Calu3 (cell line): ENCODE measurements at places on chromosomes 1 and 21. TPM values are rescaled to one million over a fixed set of nuclear protein-coding genes. Genes with fewer than 3 reads are reported as not detected.

The KRTAP12-2 gene
- total RNA-seq: not detected in 2 replicates

The CYP4Z1 gene
- not detected in 2 replicates for total RNA-seq

The SYT2 gene
- not detected in 2 replicates for total RNA-seq

The CRP gene
- 0.80 and 3.6 TPM in 2 replicates for total RNA-seq

The NT5C1A gene
- total RNA-seq: not detected in 2 replicates

The INSRR gene
- total RNA-seq: not detected in 2 replicates

The SAMD11 gene
- 0.27 and 0.54 TPM in 2 replicates for total RNA-seq

The NTMT2 gene
- not detected in 2 replicates for total RNA-seq

The KRTAP19-3 gene
- total RNA-seq: not detected in 2 replicates

The ANKRD65 gene
- total RNA-seq: not detected in 2 replicates

GRCh38 chr1:232278925-232279324 lies 351.0 kb downstream of the SIPA1L2 start:
- H3K4me3 ChIP-seq: no peak overlapping the region
- H3K27me3 ChIP-seq: no peaks in the 10 kb centered on the region
- no peaks in the 10 kb centered on the region for H3K4me1 ChIP-seq
- H3K36me3 ChIP-seq: no peaks in the 10 kb centered on the region

DNA sequence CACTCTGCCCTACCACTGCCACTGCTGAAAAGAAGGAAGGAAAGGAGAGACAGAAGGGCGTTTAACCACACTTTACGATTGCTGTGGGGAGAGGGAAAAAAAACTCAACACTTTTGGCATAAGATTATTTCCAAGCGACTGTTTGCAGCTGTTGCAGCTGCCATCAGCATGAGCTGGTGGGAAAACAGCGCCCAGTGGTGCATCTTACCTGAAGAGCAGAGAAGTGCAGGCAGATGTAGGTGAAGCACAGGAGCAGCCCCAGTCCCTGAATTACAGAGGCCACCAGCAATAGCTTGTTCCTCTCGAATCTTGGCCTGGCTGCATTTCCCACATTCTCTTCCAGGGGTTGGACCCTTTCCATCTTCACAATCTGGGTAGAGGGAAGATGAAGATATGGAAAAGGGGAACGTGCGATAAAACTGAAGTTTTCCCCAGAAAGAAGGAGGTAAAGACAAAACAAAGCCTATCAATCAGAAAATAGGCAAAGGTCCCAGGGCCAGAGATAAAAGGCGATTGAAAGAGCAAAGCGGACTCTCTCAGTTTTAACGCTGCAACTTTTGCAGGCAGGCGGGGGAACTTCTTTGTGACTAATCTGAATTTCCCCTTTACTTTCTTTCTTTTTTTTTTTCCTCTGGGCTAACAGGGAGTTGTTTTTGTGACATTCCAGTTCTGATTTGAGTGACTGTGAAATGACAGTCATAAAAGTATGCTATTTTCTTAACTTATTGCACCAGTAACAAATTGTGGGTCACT lies at the start of gene TNFSF4:
Gene TNFSF4, minus strand, starts transcription at position 516 of the 753 bp plus-strand sequence. Its CDS starts 155 bp downstream, at position 361.
- no peaks in the 10 kb centered on the region for H3K36me3 ChIP-seq
- no peak within 1 kb of the TSS for H3K4me3 ChIP-seq
- peaks cover 32% of the 10 kb centered on the region for H3K4me1 ChIP-seq
- no peaks in the 10 kb centered on the region for H3K27me3 ChIP-seq
- no peak for DNase-seq

DNA sequence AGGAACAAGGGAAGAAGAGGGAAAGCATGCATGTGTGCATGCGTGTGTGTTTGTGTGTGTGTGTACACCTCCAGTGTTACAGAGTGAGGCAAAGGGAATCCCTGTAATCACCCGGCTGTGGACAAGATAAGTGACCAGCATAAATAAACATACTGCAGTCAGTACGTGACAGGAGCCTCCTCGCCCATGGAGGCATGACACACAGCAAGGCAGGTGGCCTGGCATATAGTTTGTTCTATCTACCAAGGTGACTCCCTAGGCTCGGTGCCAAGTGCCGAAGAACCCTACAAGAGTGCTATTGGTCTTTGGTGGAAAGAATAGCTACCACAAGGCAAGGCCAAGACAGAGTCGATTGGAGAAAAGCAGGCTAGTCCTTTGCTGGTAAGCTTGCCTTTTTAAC lies 31.7 kb upstream of the HEATR1 start:
- H3K27me3 ChIP-seq: peaks cover 9% of the 10 kb centered on the region
- no peaks in the 10 kb centered on the region for H3K4me1 ChIP-seq
- H3K36me3 ChIP-seq: no peaks in the 10 kb centered on the region
- no peak for DNase-seq
- no peak overlapping the region for H3K4me3 ChIP-seq
- no peak overlapping the region for H3K27ac ChIP-seq

DNA sequence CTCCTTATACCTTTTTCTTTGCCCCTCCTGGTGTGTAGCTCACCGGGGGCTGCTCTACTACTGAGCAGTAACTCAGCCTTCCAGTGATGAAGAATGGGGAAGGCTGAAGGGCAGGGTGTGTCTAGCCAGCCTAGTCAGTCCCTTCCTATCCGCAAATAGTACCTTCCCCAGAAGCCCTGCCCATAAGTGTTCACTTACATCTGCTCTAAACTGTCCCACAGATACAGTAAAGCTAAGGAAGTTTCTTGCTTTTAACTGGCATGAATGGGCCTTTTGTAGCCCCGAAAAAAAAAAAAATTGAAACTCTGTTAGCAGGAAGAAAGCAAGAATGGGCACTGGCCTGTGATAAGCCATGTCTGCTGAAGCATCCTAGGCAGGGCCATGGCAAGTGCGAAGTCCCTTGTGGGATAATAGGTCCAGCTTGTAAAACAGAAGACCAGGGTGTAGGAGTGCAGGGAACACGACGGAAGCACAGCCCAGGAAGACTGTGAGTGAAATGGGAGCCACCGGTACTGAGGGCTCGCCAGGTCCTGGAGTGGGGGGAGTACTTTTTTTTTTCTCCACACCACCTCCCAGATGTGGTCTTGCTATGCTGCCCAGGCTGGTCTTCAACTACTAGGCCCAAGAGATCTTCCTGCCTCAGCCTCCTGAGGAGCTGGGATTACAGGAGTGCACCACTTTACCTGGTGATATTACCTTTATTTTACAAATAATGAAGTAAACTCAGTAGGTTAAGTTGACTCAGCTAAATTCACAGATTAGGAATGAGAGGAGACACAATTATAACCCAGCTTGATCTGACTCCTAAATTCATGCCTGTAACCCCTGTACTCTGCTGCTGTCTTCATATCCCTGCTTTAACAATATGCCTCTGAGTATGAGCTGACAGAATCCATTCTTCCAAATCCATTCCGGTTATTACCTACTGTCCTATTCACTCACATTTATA lies 347.5 kb downstream of the SMYD3 start:
- H3K27ac ChIP-seq: no peak overlapping the region
- H3K4me1 ChIP-seq: peaks cover 38% of the 10 kb centered on the region
- no peaks in the 10 kb centered on the region for H3K27me3 ChIP-seq
- peaks cover 5% of the 10 kb centered on the region for H3K36me3 ChIP-seq

DNA sequence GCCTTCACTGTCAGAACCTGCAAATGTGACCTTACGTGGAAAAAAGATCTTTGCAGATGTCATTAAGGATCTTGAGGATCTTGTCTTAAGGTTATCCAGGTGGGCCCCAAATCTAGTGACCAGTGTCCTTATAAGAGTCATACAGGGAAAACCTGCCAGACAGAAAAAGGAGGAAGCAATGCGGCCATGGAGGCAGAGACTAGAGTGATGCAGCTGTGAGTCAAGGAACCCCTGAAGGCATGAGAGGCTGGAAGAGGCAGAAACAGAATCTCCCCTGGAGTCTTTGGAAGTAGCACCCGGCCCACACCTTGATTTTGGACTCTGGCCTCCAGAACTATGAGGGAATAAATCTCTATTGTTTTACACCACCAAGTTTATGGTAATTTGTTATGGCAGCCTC lies 36.5 kb upstream of the DNASE2B start:
- no peak overlapping the region for H3K27ac ChIP-seq
- no peaks in the 10 kb centered on the region for H3K27me3 ChIP-seq
- peaks cover 31% of the 10 kb centered on the region for H3K4me1 ChIP-seq
- H3K4me3 ChIP-seq: no peak overlapping the region

DNA sequence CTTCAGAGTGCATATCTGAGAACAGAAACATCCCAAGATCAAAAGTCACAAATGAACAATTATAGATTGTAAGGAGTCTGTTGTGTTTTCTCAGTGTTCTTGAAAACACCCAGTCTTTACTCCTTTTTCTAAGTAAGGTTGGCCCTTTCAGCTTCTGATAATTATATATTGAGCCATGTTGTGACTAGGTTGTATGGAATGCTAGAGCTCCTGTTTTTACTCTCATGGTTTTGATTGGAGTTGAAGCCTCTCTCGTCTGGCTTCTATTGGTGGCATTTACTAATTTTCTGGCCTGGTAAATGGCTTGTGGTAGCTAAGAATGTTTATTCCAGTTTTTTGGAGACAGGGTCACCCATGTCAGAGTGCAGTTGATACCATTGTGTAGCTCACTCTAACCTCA lies 84.7 kb downstream of the NDUFS5 start:
- H3K27me3 ChIP-seq: no peaks in the 10 kb centered on the region
- H3K36me3 ChIP-seq: no peaks in the 10 kb centered on the region
- H3K4me3 ChIP-seq: no peak overlapping the region
- H3K27ac ChIP-seq: no peak overlapping the region
- H3K4me1 ChIP-seq: peaks cover 9% of the 10 kb centered on the region

DNA sequence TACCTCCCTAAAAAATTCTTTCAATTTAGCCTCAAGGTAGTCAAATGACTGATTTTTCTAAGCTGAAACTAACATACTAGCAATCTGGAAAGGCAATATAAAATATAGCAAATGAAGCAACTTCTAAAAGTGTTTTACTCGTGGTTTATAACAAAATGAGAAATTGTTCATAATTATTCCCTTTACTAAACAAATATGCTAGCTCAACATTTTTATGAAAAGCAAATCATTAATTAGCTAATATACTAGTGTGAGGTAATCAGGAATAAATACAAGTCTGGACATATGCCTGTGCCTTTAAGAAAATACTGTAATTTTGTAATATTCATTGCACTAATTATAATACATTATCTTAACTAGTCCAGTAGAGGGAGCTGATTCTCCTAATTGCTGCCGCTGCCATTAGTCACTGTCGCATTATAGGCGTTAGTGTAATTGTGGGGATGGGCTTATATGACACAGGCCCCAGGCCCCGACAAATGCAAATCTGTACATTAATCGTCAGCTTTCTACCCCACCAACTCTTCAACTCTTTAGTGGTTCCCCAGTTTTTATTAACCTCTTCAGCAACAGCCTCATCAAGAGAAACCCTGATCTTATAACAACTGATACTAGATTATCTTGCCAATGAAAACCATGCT lies 160.9 kb downstream of the GABPA start:
- no peaks in the 10 kb centered on the region for H3K27me3 ChIP-seq
- no peak overlapping the region for H3K4me3 ChIP-seq
- no peak for DNase-seq
- peaks cover 14% of the 10 kb centered on the region for H3K36me3 ChIP-seq

- H3K27me3 ChIP-seq: no peaks in the 10 kb centered on the region
- H3K4me3 ChIP-seq: no peak overlapping the region
- no peak for DNase-seq
- no peaks in the 10 kb centered on the region for H3K36me3 ChIP-seq
- peaks cover 3% of the 10 kb centered on the region for H3K4me1 ChIP-seq
Observed at GRCh38 chr1:207854001-207854400, 56.9 kb downstream of the CD34 start.

GRCh38 chr1:174448974-174449373 lies 1.2 kb downstream of the GPR52 start:
- H3K4me3 ChIP-seq: no peak overlapping the region
- H3K36me3 ChIP-seq: no peaks in the 10 kb centered on the region
- H3K27me3 ChIP-seq: no peaks in the 10 kb centered on the region
- H3K27ac ChIP-seq: no peak overlapping the region

DNA sequence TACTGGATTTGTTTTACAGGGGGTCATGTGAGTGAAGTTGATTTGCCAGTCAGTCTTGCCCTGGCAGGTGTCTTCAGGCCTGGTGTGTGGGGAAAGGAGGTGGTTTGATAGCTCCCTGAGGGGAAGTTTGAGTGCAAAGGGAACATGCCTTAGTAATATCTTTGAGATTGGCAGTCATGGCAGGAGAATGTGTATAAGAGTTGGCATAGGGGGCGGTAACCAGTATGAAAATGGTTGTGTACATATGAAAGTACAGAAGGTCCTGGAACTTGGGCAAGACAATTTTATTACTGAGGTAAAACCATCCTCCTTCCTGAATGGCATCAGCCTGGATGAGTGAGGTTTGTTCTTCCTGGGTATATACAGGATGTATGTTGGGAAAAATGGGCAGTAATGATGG lies 37.6 kb upstream of the PLA2G5 start:
- no peak overlapping the region for H3K27ac ChIP-seq
- no peaks in the 10 kb centered on the region for H3K4me1 ChIP-seq
- H3K4me3 ChIP-seq: no peak overlapping the region
- H3K27me3 ChIP-seq: peaks cover 11% of the 10 kb centered on the region
- no peak for DNase-seq

- H3K4me1 ChIP-seq: no peaks in the 10 kb centered on the region
- H3K27me3 ChIP-seq: peaks cover 18% of the 10 kb centered on the region
- H3K36me3 ChIP-seq: peaks cover 7% of the 10 kb centered on the region
- peak overlapping the region; percentile 73 for H3K4me3 ChIP-seq
Observed at GRCh38 chr21:45073301-45074047, 906 bp upstream of the ADARB1 start.

- no peak for DNase-seq
- no peaks in the 10 kb centered on the region for H3K27me3 ChIP-seq
- H3K36me3 ChIP-seq: peaks cover 58% of the 10 kb centered on the region
- H3K27ac ChIP-seq: no peak overlapping the region
- no peak overlapping the region for H3K4me3 ChIP-seq
Observed at GRCh38 chr1:40072142-40072541, 24.9 kb downstream of the PPT1 start.

- H3K27me3 ChIP-seq: no peaks in the 10 kb centered on the region
- no peaks in the 10 kb centered on the region for H3K36me3 ChIP-seq
- no peak overlapping the region for H3K27ac ChIP-seq
- no peaks in the 10 kb centered on the region for H3K4me1 ChIP-seq
- DNase-seq: no peak
- H3K4me3 ChIP-seq: no peak overlapping the region
Observed at GRCh38 chr1:24364605-24364974, 45.4 kb downstream of the GRHL3 start.

- no peaks in the 10 kb centered on the region for H3K27me3 ChIP-seq
- no peak overlapping the region for H3K27ac ChIP-seq
- no peaks in the 10 kb centered on the region for H3K4me1 ChIP-seq
- H3K4me3 ChIP-seq: no peak overlapping the region
Observed at GRCh38 chr1:81299892-81300291, 500.8 kb upstream of the ADGRL2 start.

DNA sequence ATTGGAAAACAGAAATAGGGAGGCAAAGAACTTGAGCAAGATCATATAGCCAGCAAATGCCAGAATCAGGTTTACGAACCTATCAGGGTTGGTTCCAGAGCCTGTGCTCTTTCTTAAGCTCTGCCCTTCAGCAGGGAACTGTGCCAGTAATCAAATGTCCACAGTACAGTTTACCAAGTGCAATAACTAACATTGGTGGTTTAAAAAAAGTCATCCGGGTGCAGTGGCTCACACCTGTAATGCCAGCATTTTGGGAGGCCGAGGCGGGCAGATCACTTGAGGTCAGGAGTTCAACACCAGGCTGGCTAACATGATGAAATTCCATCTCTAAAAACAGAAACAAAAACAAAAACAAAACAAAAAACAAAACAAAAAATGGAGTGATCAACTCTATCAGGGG lies 182.7 kb downstream of the LMX1A start:
- no peaks in the 10 kb centered on the region for H3K4me1 ChIP-seq
- H3K27ac ChIP-seq: no peak overlapping the region
- no peak overlapping the region for H3K4me3 ChIP-seq

GRCh38 chr1:153617663-153618062 lies 1.5 kb upstream of the S100A14 start:
- peak overlapping the region; percentile 87 for H3K27ac ChIP-seq
- peak; percentile 83 for DNase-seq
- peaks cover 46% of the 10 kb centered on the region for H3K4me1 ChIP-seq
- no peak overlapping the region for H3K4me3 ChIP-seq
- H3K36me3 ChIP-seq: peaks cover 52% of the 10 kb centered on the region
- no peaks in the 10 kb centered on the region for H3K27me3 ChIP-seq
